Fibroblast of the aortic adventitia (primary cell): ENCODE measurements at places on chromosomes 11 and 22.
A peak's percentile ranks its signal among the peaks of the same experiment; 100 is the strongest.

DNA sequence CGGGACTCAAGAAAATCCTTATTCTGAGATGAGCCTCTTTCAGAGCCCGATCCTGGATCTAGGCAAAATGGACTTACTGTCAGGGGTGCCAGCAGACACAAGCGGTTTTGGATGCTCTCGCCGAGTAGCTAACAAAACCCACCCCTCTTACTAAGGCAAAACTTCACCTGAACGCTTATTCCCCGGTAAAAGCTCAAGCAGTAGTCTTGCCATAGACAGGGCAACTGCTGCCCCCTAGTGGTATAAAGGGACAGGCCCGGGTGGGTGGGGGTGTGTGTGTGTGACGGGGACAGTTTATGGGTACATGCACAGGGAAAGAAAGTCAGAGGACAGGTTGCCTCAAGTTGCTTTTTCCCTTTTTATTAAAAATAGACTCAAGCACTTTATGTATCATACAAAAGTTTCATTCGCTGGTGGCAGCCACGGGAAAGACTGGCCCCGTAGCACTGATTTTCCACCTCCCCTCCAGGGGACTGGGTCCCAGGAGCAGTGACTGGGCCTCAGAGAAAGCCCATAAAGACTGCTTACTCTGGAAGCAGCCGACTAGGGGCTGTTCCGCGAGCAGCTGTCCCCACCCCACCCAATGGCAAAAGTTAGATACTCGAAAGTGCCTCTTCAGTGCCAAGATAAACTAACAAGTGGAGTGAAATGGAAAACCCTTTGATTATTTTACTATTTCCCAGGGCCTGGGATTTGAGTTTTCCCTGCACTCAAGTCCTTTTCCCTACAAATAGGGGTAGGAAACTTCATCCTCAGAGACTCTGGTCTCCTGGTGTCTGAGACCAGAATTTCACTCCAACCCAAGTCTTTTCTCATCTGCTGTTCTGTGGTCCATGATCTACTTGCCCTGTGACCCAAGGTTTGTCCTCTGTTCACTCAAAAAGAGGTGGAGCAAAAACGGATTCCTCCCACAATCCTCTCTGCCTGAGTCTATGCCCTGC is 4.7 kb downstream of the YPEL4 start:
- peak; percentile 74 for DNase-seq

DNA sequence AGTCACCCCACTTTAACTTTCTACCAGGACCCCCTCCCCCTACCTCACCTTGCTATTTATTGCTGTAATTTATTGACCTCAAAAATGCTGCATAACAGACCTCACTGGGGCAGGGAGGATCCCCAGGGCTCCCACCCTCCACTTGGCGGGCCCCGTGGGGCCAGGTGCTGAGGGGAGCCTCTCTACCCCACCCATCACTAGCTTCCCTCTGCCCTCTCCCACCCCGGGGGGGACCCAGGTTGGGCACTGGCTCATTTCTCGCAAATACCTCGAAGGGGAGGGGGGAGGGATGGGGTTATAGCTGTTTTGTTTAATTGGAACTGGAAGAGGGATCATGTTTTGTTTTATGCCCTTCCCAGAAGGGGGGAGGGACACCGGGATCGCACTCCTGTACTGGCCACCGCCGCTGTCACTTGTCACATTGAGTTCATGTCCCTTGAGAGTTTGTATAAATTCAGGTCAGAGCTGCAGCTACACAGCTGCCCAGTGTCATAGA is 16.3 kb upstream of the TMEM191C start:
- DNase-seq, result no peak

- peak; percentile 12 for DNase-seq
Measured at GRCh38 chr22:19679522-19680101, 34.7 kb upstream of the SEPTIN5 start.

GRCh38 chr11:86196085-86196696 is 48.4 kb upstream of the EED start:
- DNase-seq, result no peak

GRCh38 chr11:114886644-114887265 is 208.4 kb downstream of the NXPE2 start:
- DNase-seq, result no peak

GRCh38 chr11:100629671-100630070 is 57.4 kb upstream of the ARHGAP42 start:
- DNase-seq, result no peak

DNA sequence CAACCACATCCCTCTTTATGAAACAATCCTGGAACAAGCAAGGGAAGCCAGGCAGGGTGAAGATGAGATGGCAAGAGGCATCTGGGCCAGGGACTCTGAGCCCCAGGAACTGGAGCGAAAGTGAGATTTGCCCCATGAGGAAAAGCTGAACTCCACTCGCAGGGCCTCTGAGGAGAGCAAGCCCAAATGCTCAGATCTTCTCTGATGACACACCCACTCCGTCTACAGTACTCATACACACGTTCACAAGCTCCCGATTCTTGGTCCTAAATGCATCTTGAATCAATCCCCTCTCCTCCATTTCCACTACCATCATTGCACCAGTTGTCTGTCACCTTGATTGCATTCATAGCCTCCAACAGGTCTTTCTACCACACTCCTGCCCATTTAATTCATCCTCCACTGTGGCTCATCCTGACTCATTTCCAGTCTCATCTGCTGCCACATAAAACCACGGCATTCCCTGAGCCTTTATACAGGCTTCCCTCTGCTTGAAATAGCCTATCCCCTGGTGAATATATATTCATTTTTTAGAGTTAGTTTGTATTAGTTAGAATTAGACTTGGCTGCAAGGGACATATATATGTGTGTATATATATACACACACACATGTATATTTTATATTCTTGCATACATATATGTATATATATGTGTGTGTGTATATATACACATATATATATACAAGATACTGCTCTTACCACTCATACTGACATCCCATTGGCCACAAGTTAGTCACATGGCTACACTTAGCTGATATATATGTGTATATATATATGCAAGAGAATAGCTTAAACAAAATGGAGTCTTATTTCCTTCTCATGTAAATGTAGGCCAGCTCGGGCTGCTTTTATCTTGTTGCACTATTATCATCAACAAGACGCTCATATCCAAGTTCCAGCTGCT is 1.4 kb upstream of the APOA5 start:
- DNase-seq, result peak; percentile 70

- DNase-seq, result no peak
Measured at GRCh38 chr11:108586600-108586999, 7.0 kb downstream of the EXPH5 start.

- peak; percentile 68 for DNase-seq
Measured at GRCh38 chr11:111846636-111847035, 24.7 kb downstream of the ALG9 start.

- DNase-seq, result no peak
Measured at GRCh38 chr22:17098379-17098819, 13.6 kb downstream of the IL17RA start.

DNA sequence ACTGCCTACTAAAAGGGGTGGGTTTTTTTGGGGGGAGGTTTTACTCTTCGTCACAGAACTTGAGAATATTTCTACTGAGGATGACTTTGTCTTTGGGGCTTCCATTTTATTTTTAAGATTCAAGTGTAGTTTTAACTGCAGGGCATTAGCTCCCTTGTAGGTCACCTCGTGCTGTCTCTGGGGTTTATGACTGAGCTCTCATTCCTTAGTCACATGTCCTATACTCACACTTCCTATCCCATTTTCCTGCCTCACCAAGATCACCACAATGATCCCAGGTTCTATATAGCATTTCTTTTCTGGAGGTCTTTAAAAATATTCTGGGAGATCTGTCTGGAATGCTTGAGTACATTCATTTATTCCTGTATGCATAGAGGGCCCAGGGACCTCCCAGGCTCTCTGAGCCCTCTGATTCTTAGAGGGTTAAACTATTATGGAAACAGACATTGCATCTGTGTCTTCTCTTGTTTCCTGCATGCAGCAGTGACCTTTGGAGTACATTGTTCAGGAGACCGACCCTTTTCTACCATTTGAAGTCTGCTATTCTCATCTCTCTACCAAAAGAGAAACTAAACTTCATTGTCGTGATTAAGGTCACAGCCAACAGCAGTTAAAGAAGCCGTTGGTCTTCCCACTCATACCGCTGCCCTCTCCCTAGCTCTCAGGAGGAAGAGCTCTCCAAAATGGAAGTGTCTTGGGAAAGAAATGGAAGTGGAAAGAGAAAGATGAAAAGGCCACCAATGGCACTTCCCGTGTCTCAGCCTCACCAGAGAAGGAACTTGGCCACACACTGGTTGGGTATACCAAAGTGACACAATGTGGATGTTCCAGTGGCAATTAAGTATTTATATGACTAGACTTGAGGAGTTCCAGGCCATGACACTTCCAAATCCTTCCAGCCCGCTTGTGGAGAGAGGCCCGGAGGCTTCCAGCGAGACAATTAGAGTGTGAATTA is 77.5 kb downstream of the ZBTB16 start:
- DNase-seq, result no peak

DNA sequence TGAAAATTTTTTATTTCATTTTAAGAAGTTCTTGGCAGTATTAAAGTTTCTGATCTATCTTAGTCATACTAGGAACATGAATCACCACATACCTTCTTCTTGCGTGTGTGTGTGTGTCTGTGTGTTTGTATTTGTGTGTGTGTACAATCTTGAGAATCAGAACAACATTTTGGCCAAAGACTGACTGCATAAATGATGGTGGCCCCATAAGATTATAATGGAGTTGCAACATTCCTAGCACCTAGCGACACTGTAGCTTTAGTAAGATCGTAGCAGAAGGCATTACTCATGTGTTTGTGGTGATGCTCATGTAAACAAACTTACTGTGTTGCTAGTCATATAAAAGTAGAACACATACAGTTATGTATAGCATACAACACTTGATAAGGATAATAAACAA is 205.4 kb downstream of the FAM76B start:
- DNase-seq, result peak; percentile 60

DNA sequence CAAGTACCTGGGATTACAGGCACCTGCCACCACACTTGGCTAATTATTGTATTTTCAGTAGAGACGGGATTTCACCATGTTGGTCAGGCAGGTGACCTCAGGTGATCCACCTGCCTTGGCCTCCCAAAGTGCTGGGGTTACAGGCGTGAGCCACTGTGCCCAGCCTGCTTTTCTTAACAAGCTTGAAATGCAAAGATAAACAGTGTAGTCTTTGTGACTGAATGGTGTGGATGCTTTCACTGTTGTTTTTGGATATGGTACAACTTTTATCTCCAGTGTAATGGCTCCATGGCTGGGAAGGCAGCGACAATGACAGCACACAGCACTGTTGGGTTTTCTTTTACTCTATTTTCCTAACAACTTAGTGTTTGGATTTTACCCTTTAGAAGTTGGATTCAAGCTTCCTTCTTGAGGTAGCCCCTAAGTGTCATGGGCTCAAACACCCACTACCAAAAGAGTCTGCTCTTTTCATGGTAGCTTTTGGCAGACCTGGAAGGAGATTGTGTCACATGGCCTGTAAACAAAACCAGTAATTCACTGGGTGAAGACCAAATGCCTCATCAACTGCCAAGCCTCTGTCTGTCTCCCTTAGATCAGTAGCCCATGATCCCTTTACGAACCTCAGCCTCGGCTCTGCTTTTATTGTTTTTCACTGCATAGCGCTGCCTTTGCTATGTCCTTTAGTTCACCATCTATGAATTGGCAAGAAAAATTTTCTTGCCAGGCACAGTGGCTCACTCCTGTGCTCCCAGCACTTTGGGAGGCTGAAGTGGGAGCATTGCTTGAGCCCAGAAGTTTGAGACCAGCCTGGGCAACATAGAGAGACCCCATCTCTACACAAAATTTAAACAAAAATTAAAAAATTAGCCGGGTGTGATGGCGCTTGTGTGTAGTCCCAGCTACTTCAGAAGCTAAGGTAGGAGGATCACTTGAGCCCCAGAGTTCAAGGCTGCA is 6.4 kb downstream of the VPS51 start:
- peak; percentile 41 for DNase-seq

- DNase-seq, result no peak
Measured at GRCh38 chr11:65927904-65928397, 8.7 kb downstream of the DRAP1 start.

DNA sequence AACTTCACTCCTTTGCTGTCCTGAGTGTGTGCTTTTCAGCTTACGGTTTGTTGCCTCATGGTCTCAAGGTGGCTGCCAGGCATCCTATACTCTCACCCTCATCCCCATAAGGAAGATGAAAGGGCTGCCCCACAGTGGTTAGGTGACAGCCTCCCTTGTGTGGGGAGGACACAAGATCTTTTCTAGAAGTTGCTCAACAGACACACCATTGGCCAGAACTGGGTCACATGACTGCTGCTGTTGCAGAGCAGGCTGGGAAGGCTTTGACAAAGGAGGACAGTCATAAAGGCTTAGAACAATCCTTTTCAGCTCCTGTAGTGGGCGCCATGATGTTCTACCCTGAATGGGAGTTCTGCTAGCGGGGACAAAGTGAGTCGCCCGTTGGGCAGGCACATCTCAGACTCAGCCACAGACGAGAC is 69.7 kb upstream of the RASD2 start:
- no peak for DNase-seq

GRCh38 chr11:36500315-36500721 is 9.8 kb downstream of the TRAF6 start:
- peak; percentile 89 for DNase-seq

- DNase-seq, result peak; percentile 59
Measured at GRCh38 chr11:108788565-108789199, 123.8 kb downstream of the DDX10 start.

DNA sequence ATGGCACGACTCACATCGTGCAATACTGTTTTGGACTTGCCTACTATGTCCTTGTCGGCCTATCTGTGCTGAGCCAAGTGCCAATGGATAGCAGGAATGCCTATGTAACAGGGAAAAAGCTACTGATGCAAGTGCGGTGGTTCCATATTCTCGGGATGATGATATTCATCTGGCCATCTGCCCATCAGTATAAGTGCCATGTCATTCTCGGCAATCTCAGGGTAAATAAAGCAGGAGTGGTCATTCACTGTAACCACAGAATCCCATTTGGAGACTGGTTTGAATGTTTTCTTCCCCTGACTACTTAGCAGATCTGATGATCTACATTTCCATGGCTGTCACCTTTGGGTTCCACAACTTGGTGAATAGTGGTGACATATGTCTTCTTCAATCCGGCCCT is 20.1 kb downstream of the OOSP3 start:
- no peak for DNase-seq

DNA sequence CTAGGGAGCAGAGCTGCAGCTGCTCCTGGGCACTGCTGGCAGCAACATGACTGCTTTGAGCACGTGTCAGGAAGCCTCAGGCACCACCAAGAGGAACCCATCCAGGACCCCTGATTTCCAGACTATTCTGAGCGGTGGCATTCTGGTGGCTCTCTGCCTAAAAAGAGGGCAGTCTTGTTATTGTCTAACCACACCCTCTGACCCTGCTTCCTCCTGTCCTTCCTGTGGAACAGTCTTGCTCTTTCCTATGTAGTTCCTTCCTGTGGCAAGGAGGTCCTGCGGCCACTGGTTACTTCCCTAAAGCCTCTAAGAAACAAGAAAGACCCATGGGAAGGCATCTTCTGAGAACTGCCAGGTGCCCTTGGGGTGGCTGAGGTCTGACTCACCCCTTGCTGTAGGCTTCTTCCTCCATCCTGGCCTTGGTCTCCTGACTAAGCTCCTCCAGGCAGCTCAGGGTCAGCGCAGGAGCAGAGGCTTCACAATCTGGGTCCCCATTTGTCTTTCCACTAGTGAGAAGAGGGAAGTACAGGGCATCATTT is 13.1 kb upstream of the LYVE1 start:
- peak; percentile 41 for DNase-seq
